ENCODE measurements at places on chromosomes 3 and 15.

DNA sequence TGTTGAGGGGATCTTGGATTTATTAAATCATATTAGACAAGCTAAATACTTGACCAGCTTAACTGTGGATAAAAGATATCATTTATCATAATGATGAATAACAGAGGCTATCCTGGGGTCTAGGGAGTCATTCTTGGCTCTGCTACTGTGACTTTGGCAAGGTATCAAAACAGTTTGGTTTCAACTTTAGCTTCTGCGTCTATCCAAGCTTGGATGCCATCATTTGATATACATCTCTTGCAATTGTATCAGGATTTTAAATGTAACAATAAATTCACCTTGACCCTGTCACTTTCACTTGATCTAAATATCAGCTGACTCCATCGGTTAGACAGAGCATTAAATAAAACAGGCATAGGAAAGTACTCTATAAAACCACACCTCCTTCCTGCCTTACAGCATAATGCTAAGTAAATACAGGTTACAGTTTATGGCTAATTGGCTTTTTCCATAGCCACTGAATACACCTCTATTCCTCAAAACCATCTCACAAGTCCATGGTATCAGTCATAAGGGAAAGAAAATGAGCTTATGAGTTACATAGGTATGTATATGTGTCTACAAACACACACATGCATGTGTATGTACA, 262.9 kb downstream of the CTNNB1 start:
- DNase-seq = no peak

DNA sequence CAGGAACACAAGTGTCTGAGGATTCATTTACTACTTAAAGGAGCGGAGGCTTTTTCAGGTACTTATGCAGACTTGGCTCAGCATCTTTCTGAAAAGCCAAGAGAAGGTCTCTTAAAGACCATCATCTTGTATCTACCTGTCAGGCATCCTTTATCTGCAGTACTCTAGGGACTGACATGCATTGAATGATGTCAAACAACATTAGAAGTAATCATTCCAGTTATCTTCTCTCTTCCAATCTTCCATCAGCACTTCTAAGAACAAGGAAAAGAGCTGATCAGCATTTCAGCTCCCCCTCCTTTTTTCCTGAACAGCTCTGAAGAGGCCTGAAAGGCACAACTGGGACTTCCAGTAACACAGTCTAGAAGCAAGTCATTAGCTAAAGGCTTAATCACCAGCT, 214.8 kb downstream of the KCNH8 start:
- no peak for DNase-seq

DNA sequence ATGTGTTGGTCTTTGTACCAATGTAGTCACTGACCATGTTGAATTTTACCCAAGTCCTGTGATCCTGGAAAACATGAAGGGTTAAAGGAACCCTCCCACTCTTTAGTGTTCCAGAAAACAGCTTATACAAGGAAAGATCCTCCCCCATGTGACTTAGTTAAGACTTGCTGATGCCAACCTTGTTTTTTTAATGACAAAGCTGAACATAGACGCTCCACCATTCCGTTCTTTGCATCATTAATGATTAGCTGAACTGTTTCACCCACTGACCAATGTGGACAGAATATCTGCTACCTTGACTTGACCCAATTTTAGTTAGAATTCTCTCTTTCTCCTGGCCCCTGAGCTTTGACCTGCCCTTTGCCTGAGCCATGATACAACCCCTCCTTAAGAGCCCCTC, 3.5 kb upstream of the WDR72 start:
- no peak for DNase-seq

DNA sequence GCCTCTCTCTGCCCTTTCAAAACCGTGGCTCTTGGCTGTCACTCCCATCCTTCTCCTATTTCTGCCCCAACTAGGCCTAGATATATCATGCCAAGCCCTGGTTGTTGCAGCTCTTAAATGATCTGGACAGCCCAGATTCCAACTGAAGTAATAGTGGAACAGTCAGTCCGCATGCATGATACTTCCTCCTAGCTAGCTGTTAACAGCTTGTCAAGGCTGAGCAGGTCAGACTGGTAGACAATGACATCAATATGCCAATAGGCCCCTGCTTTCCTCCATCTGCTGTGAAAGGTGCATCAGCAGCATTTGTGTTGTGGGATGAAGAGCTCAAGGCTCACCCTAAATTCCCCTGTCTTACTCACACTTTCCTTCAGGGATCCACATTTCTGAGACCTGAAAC, 527.7 kb upstream of the TGFBR2 start:
- no peak for DNase-seq

DNA sequence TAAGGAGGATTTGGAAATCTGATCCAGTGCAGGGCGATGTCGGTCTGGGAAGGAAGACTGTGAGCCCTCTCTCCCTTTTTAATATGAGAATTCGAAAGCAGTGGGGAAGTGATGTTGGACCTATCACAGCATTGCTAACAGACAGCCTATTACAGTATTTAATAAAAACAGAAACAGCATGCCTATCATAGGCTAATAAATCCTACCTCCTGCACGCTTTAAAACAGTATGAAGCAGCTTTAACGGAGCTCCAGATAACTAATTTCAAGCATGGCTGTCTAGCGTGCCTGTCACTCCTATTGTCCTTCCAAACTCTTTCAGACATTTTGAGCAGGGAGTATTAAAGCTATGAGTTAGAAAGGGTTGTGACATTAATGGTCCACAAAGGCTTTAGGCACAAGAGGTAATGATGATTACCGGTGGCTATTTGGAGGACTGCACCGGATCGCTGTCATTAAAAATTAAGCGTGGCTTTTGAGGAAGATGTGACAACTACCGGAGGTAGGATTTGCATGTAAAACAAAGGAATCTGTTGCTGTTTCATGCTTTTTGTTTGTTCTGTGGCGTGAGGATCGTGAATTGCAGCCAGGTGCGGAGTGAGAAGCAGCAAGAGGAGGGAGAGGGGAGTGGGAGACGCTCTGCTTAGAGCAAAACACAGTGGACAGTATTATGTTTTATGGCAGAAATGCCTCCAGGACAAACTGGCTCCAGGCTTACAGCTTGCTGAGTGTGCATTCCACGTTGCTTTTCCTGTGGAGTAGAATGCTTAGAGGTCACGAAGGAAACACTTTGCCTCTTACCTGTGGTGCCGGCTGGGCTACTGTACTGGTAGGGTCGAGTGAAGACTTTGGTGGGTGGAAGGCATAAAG, at the start of gene KCNMB2:
Gene KCNMB2 (plus strand): TSS at position 226 of the 869 bp plus-strand sequence.
- DNase-seq = no peak

DNA sequence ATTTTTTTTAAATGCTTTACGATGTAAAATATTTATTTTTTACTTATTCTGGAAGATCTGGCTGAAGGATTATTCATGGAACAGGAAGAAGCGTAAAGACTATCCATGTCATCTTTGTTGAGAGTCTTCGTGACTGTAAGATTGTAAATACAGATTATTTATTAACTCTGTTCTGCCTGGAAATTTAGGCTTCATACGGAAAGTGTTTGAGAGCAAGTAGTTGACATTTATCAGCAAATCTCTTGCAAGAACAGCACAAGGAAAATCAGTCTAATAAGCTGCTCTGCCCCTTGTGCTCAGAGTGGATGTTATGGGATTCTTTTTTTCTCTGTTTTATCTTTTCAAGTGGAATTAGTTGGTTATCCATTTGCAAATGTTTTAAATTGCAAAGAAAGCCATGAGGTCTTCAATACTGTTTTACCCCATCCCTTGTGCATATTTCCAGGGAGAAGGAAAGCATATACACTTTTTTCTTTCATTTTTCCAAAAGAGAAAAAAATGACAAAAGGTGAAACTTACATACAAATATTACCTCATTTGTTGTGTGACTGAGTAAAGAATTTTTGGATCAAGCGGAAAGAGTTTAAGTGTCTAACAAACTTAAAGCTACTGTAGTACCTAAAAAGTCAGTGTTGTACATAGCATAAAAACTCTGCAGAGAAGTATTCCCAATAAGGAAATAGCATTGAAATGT, 15.6 kb downstream of the THBS1 start:
- no peak for DNase-seq

DNA sequence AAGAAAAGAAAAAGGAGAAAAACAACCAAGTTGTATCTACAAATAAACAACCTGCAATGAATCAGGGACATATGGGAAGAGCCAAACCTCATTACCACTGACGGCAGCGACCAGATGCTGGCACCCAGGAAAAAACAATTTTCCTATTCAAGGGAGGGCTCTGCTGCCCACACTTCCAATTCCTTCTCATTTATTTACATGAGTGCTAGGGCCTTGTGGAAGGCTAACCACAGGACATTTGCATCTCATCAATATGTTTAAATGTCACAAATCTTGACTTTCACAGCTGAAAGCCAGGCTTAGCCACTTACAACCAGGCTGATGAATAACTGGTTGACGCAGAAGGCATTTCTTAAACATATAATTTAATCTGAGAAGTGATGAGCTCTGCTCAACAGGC, 36.0 kb downstream of the RFTN1 start:
- DNase-seq = no peak

DNA sequence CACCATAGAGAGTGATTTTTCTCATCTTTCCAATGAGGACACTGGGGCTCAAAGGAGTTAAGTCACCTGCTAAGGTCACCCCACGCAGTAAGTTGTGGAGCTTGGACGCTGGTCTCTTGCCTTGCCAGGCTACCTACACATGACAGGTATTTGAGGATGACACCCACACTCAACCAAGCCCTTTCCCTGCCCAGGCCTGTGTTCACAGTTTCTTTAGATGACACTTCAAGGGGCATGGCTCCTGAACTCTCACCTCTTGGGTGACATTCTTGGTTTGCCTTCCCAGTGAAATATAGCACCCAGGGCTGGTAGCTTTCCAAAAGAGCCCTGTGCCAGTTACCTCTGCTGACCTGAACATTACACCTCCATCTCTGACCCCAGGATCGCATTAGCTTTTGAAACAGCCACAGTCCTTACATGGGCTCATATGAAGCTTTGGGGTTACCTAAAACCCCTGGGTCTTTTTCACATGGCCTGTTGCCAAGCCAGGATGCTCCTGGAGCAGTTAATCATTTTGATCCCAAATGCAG, 148.0 kb downstream of the RPLP1 start:
- DNase-seq = no peak

- DNase-seq = no peak
Observed at GRCh38 chr3:1907911-1908310, 190.8 kb upstream of the CNTN4 start.

- no peak for DNase-seq
Observed at GRCh38 chr3:177196008-177196455, 1.2 kb downstream of the TBL1XR1 start.

GRCh38 chr15:48367483-48367882, 36.3 kb downstream of the DUT start:
- DNase-seq = no peak

GRCh38 chr15:73075160-73075859, 23.0 kb downstream of the NEO1 start:
- no peak for DNase-seq

- no peak for DNase-seq
Observed at GRCh38 chr15:92098869-92099268, 245.4 kb downstream of the SLCO3A1 start.

GRCh38 chr15:42313463-42313862, 40.2 kb upstream of the TMEM87A start:
- DNase-seq = no peak

DNA sequence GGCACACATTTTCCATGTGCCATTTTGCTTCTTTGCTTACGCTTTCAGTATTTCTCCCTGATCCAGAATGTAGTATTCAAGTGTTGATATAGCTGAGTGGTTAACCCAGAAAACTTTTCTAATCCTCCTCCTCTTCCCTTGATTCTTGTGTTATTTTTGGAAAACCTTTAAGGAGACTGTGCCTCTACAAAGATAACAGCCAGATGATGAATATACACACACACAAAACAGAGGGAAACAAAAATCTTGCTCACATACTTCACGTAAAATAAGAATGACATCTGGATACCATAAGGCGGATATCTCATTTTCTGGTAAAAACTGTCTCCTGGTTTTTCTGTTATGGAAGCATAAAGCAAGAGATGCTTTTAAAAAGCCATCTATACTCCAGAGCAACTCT, 295.8 kb upstream of the THBS1 start:
- DNase-seq = no peak

- no peak for DNase-seq
Observed at GRCh38 chr3:45580112-45580765, 14.3 kb upstream of the LIMD1 start.

DNA sequence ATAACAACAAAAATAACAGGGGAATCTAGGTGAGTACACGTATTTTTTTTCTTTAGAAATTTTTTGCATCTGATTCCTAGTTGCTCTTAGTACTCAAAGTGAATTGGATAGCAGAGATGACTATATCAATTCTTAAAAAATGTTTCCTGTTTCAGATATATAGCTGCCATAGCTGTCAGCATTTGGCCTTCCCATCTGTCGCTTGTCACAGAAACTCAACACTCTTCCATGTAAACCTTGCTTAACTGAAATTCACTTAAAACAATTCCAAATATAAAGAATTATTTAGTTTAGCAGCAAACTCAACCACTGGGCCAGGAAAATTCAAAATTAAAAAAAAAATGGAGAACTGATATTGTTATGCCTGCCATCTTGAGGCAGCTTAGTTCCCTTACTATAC, 807.5 kb downstream of the IGSF11 start:
- no peak for DNase-seq

DNA sequence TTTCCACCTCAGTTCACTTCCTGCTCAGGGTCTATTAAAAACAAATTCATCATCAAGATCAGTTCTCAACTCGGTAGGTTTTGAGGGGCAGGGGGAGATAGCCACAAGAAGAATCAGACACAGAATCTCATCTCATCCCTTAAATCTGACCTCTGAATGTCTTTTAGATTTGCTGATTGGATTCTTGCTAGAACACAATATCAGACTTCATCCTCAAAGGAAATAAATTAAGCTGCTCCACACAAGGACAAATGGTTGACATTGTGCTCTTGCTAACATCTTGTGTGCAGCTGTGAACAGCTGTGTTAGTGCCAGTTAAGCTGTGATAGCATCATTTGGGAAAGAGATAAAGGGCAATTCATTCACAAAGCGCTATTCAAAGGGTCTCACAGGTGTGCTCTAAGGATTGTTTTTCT, 184.0 kb upstream of the ADAMTS9 start:
- DNase-seq = no peak

DNA sequence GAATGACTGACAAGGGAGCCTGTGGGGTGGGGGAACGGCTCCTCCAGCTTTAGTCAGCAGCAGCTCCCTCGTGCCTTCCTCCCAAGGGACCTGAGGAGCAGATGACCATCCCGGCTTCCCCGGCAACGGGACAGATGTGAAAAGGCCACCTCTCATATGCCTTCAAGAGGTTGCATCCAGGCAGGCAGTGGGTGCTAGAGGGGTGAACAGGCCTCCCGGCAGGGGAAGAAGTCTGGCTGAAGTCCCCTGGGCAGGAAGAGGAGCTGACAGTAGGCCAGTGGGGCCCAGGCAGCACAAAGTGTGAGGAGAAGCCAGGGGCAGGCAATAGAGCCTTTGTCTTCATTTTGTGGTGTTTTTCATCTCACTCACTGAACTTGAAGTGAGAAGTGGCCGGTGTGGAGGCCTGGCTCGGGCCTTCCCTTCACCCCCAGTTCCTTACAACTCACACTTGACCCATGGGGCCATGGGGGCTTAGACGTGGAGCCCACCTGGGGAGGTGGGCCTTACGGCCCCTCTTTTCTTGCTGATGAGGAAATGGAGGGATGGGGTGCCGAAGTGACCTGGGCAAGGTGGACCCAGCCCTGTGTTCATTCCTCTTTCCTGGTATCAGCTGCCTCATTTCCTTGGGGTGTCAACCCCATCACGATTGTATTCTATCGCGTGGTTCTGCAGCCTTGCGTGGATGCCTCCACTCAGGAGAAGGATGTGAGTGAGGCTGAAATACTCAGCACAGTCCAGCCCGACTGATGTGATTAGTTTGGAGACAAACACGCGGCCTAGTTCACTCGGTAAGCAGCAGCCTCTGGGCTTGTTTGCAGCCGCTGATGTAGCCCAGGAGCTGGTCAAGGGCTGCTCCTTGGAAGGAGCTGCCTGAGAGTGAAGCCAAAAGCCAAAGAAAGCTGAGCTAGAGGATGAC, 115.5 kb upstream of the ALDH1A3 start:
- DNase-seq = peak; percentile 42

Measured in activated effector memory CD4-positive, alpha-beta T cell treated with anti-CD3 and anti-CD28 coated beads, Interleukin-2, amount 50 U/mL, for 16 hours (primary cell).